Hepatic stellate cell (primary cell): ENCODE measurements at places on chromosomes 12 and 14.

DNA sequence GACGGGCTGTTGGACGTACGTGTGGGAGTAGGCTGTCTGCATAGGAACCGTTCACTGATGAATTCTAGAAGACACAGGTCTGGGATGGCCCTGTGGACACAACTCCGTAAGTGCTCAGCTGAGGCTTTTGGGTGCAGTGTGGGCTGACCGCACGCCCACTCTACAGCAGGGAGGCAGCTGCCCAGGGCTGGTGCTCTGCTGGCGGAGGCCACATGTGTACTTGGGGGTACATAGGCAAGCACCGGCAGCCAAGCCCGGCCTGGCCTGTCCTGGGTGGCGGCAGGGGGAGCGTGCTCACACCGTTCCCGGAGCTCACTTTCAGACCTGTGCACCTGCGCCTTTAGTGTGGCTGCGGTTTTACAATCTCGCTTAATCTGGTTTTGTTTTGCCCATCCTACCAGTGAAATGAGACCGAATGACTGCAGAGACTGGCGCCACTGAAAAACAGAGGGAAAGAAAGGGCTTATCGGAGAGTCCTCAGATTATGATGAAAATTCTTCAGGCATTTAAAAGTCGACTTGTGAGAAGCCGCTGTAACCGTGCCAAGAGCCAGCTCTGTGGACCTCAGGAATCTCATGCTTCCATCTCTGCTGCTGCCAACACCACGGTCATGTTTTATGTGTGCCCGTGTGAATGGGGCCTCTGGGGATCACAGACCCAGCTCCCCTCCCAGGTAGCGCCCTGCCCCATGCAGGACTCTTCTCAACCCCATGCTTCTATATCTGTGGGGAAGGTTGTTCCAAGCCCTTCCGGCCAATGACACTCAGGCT, 45.8 kb downstream of the SSH1 start:
- no peak for DNase-seq

- DNase-seq = no peak
These were observed 138.0 kb downstream of the SLC38A6 start for GRCh38 chr14:61119006-61119405.

GRCh38 chr14:80056497-80056801, 154.9 kb downstream of the DIO2 start:
- DNase-seq = no peak

- DNase-seq = no peak
These were observed 6.2 kb downstream of the ANKRD13A start for GRCh38 chr12:110005319-110005973.

DNA sequence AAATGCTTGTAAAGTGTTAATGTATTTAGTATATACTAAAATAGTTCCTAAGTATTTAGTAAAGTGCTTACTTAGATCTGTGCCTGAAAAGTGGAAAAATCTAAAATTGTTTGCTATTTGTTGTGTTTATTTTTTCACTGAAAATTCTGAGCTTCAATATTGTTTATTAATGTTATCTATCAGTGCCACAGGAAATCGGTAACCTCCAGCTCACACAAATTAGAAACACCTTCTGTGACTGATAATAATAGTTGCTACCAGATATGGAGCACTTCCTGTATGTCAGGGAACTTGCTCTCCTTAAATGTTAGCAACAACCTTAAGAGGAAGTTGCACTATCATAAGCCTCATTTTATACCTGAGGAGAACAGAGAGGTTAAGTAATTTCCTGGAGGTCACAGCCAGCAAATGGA, 723 bp upstream of the LRP10 start:
- no peak for DNase-seq

DNA sequence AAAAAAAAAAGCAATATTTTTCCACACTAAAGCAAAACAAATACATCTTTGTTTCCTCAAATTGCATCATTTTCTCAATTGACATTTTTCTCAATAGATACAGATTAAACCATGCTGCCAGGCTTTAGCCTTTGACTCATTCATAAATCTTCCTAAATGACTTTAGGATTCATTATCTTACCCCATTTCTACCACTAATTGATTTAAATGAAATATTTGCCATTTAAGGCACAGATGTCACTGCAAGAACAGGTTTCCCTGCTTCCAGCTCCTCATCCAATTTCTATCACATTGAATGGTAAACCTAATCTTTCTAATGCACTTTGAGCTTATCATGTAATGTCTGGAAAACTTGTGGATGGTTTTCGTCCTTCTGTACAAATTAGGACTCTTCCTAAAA, 298.7 kb downstream of the RPL10L start:
- DNase-seq = no peak

DNA sequence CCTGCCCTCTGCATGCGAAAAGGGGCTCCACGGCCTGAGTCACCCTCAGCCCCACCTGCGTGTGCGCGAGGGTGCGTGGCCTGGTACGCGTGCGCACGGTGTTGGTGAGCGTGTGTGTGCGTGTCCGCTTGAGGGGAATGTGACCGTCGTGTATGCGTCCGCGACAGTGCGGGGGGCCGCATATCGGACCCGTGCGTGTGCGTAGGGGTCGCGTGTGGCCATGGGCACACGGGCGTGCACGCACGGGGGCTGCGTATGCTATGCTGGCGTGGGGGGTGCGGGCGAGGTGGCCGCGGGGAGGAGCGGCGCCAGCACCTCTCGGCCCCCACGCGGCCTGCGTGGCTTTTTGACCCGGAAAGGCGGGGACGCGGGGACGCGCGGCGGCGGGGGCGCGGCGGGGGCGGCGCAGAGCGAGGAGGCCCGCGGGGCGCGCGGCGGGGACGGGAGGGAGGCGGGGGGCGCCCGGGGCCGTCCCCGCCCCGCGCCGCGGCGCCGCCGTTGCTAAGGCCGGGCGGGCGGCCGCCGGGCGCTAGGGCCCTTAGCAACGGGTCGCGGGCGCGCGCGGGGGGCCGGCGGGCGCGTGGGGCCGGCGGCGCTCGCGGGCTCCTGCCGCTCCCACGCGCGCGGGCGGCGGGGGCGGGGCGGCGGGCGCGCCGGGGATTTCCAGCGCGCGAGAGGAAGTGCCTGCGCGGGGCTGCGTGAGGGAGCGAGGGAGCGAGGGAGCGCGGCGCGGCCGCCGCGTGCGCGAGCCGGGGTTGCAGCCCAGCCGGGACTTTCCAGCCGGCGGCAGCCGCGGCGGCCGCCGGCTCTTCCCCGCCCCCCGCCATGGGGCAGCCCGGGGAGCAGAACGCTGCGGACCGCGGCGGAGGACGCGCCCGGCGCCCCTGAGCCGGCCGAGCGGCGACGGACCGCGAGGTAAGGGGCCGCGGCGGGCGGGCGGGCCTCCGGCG, at the start of gene TRAF3:
TSS of gene TRAF3 (plus strand) at position 689 of the 950 bp plus-strand sequence. CDS start 92,753 bp downstream, outside the sequence.
- DNase-seq = peak; percentile 92

DNA sequence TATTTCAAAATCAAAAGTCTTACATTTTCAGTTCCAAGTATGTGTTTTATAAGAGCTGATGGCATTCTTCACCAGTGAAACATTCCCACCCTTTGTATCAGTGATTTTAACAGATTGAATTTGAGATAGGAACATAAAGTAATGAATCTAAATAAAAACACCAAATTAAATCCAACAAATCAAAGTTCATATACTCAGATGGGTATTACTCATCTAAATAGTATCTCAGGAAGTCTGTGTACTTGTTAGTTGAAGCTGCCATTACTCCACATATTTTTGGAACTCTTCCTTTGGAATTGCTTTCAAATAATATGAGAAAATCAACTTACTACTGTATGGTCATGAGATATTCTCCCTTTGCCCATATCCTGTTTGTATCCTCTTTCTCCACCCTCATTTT, 89.1 kb downstream of the MIA2 start:
- no peak for DNase-seq

DNA sequence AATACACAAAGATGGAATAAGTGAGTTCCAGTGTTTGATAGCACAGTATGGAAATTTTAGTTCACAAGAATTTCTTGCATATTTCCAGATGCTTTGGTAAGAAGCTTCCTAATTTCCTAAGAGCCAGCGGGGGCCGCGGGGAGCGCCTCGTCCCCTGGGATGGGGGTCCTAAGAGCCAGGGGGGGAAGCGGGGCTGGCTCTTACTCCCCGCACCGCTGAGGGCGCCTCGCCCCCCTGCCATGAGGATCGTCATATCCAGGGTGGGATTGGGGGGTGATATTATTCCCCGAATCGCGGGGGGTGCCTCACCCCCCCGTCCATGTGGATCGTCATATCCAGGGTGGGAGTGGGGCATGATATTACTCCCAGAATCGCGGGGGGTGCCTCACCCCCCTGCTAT, 100.5 kb upstream of the GNG2 start:
- no peak for DNase-seq

GRCh38 chr14:91350813-91351511, 66.7 kb downstream of the CCDC88C start:
- DNase-seq = no peak

GRCh38 chr12:8449355-8449859, 6.4 kb upstream of the CLEC6A start:
- DNase-seq = no peak

GRCh38 chr12:51942056-51942455, 9.4 kb upstream of the ACVR1B start:
- no peak for DNase-seq

DNA sequence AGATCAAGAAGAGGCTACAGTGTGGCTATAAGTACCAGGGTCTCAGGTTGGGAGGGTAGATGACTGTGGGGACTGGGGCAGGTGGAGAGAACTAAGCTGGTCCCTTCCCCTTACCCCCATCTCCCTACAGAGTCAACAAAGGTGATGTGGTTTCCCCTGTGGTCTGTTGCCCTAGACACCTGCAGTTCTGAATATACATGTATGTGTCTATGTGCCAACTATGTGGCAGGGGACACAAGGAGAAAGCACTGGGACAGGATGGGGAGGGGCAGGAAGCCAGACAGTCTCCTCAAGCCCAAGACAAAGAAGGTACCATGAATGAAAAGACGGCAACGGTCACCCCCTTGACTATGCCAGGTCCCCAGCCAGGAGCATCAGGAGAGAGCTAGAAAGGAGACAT, 4.5 kb upstream of the HDAC7 start:
- DNase-seq = no peak

GRCh38 chr14:51419685-51420084, 179.6 kb downstream of the TMX1 start:
- no peak for DNase-seq

DNA sequence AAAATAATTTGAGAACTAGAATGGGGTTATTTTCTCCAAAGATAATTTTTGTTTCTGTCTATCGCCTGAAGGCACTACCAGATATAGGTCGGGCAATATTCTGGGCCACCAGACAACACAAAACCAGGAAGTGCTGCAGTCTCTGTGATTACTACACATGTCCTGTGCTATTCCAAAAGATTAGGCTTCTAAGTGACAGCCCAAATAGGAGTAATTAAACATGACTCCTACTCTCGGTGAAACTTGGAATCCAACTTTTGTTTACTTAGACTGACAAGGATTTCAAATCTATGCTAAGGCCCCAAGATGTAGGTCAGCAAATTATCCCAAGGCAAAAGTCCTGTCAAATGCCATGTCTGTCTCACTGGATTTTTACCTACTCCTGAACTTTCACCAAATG, 157.6 kb upstream of the LRFN5 start:
- DNase-seq = no peak

DNA sequence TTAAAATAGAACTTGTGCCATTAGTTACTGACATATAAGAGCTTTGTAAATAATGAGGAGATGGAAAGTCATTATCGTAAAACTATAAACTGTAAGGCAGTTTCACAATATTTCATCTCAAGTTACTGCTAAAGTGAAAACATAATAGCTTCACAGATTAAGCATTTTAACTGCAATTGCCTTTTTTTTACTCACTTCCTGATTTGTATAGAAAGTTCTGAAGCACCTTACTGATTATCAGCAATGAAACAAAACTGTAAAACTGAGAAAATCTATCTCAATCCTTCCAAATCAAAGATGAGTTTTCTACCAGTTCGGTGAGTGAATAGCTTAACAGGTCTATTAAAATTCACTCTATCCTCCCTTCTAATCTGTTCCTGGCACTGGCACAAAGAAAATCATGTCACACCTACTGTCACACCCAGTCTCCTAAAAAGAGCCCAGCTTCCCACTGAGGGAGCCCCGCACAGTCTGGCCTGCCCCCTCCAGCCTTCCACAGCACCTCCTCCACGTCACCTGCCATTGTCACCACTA, 161.4 kb upstream of the ABCD2 start:
- DNase-seq = no peak

GRCh38 chr12:51000245-51000644, 25.9 kb downstream of the SLC11A2 start:
- peak; percentile 32 for DNase-seq

- no peak for DNase-seq
These were observed 237.1 kb downstream of the SLC41A2 start for GRCh38 chr12:104721039-104721405.

DNA sequence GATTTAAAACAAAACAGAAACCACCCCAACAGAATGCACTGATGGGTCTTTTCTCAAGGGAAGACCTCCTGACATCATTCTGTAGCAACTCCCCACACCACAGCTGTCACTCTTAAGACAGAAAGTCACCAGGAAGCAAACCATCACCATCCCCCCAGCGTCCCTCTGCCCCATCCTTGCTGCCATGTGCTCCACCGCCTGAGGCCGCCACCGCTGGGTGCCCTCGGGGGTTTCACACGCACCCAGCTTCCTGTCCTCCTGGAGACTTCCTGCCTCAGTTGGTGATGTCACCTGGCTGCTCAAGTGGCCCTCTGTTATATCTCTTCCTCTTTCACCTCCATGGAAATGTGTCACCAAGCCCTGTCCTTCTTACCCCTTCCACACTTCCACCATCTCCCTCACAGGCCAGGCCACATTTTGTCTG, 71.4 kb upstream of the GPR68 start:
- no peak for DNase-seq

- DNase-seq = no peak
These were observed 10.8 kb downstream of the PROX2 start for GRCh38 chr14:74865156-74865555.

- DNase-seq = no peak
These were observed 6.6 kb downstream of the NDRG2 start for GRCh38 chr14:21018286-21018685.

DNA sequence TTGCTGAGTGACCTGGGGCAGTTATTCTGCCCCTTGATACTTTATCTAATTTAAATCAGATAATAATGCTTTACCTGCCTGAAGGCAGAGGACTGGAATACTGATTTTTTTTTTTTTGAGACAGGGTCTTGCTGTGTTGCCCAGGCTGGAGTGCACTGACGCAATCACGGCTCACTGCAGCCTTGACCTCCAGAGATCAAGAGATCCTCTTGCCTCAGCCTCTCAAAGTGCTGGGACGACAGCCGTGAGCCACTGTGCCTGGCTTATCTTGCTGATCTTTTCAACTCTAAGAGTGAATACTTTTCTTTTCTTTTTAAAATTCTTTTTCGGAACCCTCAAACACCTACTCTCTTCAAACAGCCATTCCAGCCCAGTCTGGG, 699 bp upstream of the B4GALNT3 start:
- no peak for DNase-seq
